Stimulated activated CD8-positive, alpha-beta memory T cell treated with anti-CD3 and anti-CD28 coated beads, Interleukin-4, amount 100 ng/mL, for 1 hour (primary cell): ENCODE measurements at places on chromosomes 1 and 21.
A peak's percentile ranks its signal among the peaks of the same experiment; 100 is the strongest.

GRCh38 chr1:206435445-206435844 lies 34.8 kb upstream of the IKBKE start:
- DNase-seq = no peak

DNA sequence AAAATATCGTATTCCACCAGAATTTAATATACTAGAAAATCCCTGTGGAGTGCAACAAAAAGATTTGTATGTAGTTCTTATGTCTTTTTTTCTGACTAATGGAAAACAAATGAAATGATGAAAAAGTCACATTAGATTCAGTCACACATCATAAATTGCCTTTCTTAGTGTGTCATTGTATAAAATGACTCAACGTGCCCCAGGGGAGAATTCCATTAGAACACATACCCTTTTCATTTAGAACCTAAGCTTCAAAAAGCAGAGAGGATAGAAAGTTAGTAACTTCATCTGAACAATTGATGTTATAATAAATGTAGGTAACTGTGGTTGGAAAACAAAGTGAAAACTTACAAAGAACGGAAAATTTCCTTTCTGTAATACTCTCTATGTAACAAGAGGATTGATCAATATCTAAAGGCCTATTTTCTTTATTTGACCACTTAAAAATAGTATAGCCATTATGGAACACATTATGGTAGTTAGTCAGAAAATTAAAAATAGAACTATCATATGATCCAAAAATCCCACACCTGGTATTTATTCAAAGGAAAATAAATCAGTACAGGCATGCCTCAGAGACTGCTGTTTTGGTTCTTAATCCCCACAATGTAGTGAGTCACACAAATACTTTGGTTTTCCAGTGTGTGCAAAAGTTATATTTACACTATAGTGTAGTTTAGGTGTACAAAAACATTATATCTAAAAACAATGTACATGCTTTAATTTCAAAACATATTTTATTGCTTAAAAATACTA lies 1016.1 kb downstream of the KCNT2 start:
- DNase-seq = no peak

- no peak for DNase-seq
These were observed 102.7 kb upstream of the C21orf91 start for GRCh38 chr21:17921579-17922530.

DNA sequence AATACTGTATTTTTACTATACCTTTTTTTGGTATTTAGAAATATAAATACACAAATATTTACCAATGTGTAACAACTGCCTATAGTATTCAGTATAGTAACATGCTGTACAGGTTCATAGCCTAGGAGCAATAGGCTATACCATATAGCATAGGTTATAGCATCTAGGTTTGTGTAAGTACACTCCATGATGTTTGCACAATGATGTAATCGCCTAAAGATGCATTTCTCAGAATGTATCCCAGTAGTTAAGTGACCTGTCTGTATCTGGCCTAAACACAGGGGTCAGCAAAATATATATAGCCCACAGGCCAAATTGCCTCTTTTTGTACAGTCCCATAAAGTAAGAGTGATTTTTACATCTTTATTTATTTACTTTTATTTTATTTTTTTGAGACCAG lies 24.2 kb downstream of the ZBTB8OS start:
- DNase-seq = no peak

DNA sequence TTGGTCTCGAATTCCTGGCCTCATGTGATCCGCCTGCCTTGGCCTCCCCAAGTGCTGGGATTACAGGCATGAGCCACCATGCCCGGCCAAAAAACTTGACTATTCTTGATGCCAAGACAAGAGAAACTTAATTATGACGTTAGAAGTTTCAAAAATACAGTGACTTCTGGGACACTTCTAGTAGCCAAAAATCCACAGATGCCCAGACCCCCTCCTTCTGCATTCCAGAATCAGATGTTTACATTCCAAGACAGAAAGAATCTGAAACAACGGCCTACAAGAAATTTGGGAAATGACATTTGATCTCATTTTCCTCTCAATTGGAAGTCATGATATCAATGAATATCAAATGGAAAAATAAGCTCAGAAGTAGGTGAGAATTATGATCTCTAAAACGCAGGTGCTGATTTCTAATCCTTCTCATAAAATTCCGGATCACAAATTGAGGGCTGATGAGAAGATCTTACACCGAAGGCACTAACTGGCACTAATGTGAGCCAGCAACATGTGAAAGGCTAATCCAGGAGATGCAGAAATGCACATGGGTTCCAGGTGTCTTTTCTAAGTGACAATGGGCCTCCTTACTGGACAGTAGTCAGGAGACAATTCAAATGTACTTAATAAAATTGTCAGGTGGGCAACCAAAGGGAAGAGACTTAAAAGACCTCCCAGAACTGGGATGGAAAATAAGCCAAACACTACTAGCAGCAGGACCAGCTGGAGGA lies 5.5 kb downstream of the RAB29 start:
- no peak for DNase-seq

- peak; percentile 3 for DNase-seq
These were observed 701 bp downstream of the CEP170 start for GRCh38 chr1:243254233-243254926.

DNA sequence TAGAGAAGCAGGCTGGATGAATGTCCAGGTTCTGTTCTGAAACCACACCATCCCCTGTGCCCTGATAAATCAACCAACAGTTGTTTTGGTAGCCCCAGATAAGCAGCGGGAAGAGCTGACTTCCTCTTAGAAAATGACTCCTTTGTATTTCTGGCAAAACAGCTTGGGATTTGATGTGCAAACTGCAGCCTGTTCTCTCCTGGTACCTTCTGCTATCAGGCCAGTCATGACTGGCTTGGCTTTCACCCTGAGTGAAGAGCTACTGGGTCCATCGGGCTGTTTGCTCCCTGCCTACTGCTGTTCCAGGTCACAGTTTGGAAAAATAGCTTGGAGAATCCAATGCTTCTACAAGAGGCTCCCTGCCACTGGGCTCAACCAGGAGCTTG lies 116.8 kb downstream of the DTL start:
- no peak for DNase-seq

- no peak for DNase-seq
These were observed 25.4 kb downstream of the CFAP57 start for GRCh38 chr1:43197343-43198127.

GRCh38 chr1:183303901-183304300 lies 114.3 kb downstream of the NMNAT2 start:
- no peak for DNase-seq
